ENCODE measurements at places on chromosomes 4 and X. TPM values are rescaled to one million over a fixed set of nuclear protein-coding genes. Genes with fewer than 3 reads are reported as not detected.

GLUD2 gene
- 1.6 TPM for total RNA-seq

DNA sequence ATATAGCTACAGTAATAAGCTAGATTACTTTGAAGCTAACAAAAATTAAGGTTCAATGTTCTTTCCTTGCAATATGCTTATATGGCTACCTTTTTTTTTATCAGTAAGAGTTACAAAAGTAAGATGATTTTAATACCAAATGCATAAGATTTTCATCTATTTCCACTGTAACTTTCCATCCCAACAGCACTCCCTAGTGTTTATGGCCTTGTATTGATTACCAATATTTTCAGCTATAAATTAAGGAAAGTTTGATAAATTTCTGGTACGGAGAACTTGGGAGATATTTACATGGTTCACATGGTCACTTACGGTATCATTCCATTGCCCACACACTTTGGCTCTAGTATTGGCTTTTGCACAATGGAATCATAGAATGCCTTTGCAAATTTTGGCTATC is 448.9 kb upstream of the PABPC4L start:
- no peak overlapping the region for H3K27ac ChIP-seq
- no peaks in the 10 kb centered on the region for H3K27me3 ChIP-seq
- H3K4me3 ChIP-seq = no peak overlapping the region
- DNase-seq = no peak
- H3K36me3 ChIP-seq = no peaks in the 10 kb centered on the region
- no peaks in the 10 kb centered on the region for H3K4me1 ChIP-seq

DNA sequence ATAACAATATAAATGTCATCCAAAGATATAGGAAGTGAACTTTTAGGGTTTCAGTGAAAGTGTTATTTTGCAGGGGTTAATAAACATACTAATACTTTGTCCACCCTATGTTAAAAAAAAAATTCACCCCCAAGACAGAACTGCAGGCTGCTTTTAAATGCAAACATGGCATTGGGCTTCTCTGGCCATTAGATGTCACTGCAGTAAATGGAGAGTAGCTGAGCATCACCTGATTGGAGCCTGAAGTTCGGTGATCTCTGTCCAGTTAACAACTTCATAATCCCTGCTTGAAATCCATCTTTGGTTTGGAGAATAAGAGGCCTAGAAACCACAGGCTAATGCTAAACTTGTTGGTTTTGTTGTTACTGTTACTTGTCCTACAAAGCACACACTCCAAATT is 18.7 kb downstream of the SLC25A43 start:
- DNase-seq = no peak
- no peak overlapping the region for H3K27ac ChIP-seq
- peaks cover 2% of the 10 kb centered on the region for H3K36me3 ChIP-seq
- no peaks in the 10 kb centered on the region for H3K27me3 ChIP-seq

GRCh38 chr4:38661371-38661770 is 2.6 kb upstream of the KLF3 start:
- H3K4me3 ChIP-seq = no peak overlapping the region
- H3K27me3 ChIP-seq = peaks cover 3% of the 10 kb centered on the region
- H3K27ac ChIP-seq = no peak overlapping the region
- no peaks in the 10 kb centered on the region for H3K36me3 ChIP-seq
- no peak for DNase-seq

DNA sequence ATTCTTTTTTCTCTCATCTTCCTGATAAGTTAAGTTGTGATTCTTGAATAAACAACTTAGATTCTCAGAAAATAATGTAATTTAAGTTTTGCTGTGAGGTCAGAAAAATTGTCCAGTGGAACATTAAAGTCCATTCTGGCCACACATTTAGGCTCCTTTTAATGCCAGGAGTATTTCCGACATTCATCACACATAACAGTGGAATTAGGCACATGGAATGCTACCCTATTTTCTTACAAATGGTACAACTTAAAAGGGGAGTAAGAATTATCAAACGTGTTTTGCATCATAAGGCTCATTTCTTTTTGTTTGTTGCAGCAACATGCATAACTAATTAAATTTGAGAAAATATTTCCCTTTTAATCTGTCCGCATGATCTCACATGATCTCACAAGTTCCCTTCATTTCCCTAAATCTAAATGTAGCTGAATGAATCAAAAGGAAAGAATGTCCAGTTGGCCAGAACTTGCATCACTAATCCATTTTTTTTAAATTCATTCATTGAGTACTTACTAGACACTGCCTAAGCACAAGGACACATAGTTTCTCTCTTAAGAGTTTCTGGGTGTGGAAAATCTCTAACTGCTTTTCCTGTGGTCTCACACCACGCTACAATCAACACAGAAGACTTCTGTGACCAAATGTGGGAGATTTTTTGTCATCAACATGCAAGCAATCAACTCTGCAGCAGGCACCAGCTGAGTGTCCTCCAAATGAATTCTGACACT is 22.0 kb downstream of the SPARCL1 start:
- H3K4me3 ChIP-seq = no peak overlapping the region
- H3K4me1 ChIP-seq = peaks cover 5% of the 10 kb centered on the region
- H3K36me3 ChIP-seq = no peaks in the 10 kb centered on the region
